ENCODE measurements at places on chromosomes 7 and 10. TPM values are rescaled to one million over a fixed set of nuclear protein-coding genes. Genes with fewer than 3 reads are reported as not detected.

Gene FRMPD2
- total RNA-seq = 0.18 TPM

Gene TMEM196
- total RNA-seq = not detected

Gene SLC16A9
- total RNA-seq = 2.1 TPM

Gene SNX8
- total RNA-seq = 22.8 TPM

Gene NUTM2A
- total RNA-seq = 3.4 TPM

Gene CREB5
- 21.3 TPM for total RNA-seq

Gene EN2
- total RNA-seq = not detected

Gene RABGEF1
- total RNA-seq = 16.8 TPM

Gene ZNF138
- 5.9 TPM for total RNA-seq

Gene PIP
- not detected for total RNA-seq

Gene NPSR1
- not detected for total RNA-seq

Gene ZNF33B
- total RNA-seq = 14.6 TPM

Gene TMEM229A
- total RNA-seq = 0.17 TPM

Gene GALNT11
- 23.6 TPM for total RNA-seq

Gene CYP3A4
- total RNA-seq = not detected

Gene PAPOLB
- 0.17 TPM for total RNA-seq

Gene CCDC172
- total RNA-seq = not detected

Gene DHTKD1
- total RNA-seq = 30.5 TPM

Gene NANOS1
- total RNA-seq = 8.6 TPM

Gene ADAM22
- 1.1 TPM for total RNA-seq

Gene CALML5
- total RNA-seq = not detected

Gene SLC18A3
- not detected for total RNA-seq

Gene KNDC1
- total RNA-seq = 0.25 TPM

Gene PLCE1
- total RNA-seq = 62.0 TPM

Gene FAM25A
- total RNA-seq = not detected

Gene TUBAL3
- not detected for total RNA-seq

Gene PFKFB3
- 14.3 TPM for total RNA-seq

Gene PNLIPRP3
- total RNA-seq = not detected

Gene TDRD1
- 4.3 TPM for total RNA-seq

Gene PRLHR
- total RNA-seq = not detected

Gene OR9A2
- total RNA-seq = not detected

Gene SYNPO2L
- total RNA-seq = 120 TPM

Gene NPY4R2
- total RNA-seq = not detected

Gene TSPAN33
- total RNA-seq = 6.8 TPM

Gene OPN1SW
- not detected for total RNA-seq

Gene VWDE
- not detected for total RNA-seq

Gene CYP2C18
- total RNA-seq = not detected

Gene CPA1
- total RNA-seq = not detected

Gene IFIT1B
- not detected for total RNA-seq

Data from heart right ventricle (tissue), 16 donors.